CD4-positive, alpha-beta T cell treated with Interleukin-15 for 4 hours (primary cell): ENCODE measurements at places on chromosomes 2 and 18.
A peak's percentile ranks its signal among the peaks of the same experiment; 100 is the strongest.

DNA sequence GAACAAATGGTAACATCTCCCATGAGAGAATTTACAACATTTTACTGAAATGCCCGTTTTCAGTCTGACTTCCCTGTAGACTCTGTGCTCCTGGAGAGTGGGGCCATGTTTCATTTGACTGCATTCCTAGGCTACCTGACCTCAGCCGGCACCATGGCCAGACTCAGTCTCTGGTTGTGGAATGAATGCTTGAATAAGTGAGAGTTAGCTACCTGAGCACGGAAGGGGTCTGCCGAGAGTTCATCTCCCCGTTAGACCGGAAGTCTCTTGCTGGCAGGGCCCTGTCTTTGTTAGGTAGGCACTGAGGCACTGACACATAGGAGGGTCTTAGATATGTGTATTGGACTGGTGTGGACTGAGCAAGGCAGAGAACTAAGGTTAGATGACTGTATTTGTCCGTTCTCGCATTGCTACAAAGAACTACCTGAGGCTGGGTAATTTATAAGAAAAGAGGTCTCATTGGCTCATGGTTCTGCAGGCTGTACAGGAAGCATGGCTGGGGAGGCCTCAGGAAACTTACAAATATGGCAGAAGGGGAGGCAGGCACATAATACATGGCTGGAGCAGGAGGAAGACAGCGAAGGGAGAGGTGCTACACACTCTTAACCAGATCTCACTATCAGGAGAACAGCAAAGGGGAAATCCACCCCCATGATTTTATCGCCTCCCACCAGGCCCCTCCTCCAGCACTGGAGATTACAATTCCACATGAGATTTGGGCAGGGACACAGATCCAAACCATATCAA is 271.2 kb downstream of the GLI2 start:
- DNase-seq: no peak

- no peak for DNase-seq
Observed at GRCh38 chr2:102540882-102541281, 67.9 kb downstream of the SLC9A4 start.

GRCh38 chr2:60963190-60963589 is 54.3 kb upstream of the PEX13 start:
- DNase-seq: no peak

DNA sequence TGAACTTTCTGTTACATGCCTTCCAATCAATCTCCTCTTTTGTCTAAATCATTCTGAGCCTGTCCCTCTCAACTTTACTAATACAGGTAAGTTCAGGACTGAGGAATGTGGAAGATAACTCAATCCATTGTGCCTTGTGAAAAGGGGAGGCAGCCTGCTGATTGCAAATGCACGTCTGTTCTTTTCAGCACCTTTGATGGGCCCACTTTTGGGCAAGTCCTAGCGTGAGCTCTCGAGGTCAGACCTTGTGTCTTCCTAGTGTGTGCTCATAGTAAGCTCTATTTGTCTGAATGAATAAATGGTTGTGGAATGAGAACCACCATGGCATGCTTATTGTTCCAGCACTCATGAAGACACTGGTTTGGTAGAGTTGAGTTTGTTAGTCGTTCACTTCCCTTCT is 50.4 kb upstream of the REL start:
- DNase-seq: no peak

- DNase-seq: no peak
Observed at GRCh38 chr18:45441110-45441847, 174.0 kb upstream of the SLC14A2 start.

DNA sequence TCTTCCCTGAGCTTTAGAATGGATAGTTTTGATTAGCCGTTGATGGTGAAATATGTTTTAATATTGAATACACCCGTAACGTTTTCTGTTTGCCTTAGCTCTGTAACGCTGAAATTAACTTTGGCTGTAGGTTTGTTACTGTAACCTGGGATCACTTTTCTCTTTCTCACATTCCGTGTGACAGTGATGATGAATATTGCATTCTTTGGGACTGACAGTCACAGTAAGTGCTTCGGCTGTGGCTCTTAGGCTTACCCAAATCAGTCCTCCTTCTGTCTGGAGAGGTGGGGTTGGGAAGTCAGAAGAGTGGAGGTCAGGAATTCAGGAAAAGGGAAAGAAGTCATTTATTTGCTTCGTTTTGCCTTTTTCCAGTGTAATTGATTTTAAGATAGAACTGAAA is 18.0 kb downstream of the RMC1 start:
- DNase-seq: no peak

DNA sequence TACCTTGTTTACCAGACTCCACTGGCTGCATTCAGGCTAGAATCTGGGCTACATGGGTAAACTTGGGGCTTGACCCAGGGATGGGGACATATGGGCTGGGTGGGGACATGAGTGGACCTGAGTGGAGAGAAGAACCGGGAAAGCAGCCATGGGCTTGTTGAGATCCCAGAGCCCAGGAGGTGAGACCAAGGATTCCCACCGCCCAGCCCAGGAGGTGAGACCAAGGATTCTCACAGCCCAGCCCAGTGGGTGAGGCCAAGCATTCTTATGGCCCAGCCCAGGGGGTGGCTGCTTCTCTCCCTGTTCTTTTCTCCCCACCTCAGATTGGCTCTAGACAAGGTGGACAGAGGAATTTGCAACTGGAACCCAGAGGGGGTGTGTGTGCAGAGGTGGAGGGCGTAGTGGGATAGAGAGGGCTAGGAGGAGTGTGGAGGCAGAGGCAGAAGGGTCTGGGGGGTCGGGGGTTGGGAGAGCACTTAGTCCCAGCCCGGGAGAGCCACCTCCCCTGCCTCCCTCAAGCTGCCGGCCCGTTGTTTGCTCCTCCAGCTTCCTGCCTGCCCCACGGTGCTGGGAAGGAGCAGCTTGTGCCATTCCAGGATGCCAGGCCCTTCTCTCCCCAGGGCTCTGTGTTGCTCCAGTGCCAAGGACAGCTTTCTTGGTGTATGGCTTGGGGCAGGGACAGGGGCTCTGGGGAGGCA is 25.6 kb downstream of the GLI2 start:
- no peak for DNase-seq

GRCh38 chr2:153891051-153891450 is 19.3 kb downstream of the GALNT13 start:
- no peak for DNase-seq

- DNase-seq: no peak
Observed at GRCh38 chr2:162731917-162732804, 106.4 kb downstream of the KCNH7 start.

GRCh38 chr18:79523206-79523735 is 127.5 kb downstream of the NFATC1 start:
- peak; percentile 35 for DNase-seq

DNA sequence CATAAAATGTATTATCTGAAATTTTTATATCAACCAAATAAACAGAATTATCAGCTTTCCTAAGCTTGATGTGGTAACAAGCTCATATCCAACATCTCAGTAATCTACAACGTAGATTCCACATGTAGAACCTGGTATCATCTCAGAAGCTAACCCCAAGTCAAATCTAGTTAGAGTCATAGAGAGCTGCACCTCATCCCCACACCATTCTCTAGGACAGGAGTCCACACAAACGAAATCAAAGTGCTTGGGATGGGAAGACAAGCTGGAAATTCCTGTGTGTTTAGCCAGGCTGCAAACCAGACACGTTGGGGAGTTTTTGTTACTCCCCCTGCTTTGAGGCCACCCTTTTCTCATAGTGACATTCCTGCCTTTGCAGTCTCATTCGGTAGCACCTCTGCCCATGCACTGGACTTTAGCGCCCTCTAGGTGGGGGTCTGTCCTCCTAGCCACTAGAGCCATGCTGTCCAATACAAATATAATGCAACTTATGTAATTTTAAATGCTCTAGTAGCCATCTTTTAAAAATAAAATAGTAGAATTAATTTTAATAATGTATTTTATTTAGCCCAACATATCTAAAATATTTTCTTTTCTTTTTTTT is 28.1 kb upstream of the SATB2 start:
- no peak for DNase-seq

DNA sequence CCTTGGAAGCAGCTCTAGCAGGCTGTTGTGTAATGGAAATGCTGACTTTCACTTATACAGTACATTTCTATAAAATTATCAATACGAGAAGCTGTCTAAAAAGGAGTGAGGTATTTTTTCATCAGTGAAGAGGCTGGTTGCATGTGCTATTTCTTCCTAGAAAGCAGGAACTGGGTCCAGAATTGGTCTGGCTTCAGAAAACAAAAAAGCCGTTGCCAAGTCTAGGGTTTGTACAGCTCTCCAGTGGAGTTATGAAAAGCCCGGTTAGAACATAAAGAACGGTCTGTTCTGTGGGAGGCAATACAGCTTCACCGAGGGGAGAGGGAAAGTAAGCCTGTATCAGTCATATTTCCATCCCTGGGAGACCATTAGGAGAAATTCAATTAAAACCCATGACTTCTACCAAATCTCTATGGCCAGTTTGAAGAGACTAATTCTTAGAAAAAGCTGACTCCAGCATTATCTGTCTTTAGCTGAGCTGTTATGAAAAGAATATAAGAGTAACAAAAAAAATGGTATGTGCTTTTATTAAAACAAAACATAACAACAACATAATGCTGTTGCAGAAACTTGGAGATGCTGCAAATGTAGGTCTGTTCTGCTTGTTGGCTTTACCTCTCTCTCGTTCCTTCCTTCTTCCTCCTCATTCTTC is 217.0 kb downstream of the CMPK2 start:
- no peak for DNase-seq

DNA sequence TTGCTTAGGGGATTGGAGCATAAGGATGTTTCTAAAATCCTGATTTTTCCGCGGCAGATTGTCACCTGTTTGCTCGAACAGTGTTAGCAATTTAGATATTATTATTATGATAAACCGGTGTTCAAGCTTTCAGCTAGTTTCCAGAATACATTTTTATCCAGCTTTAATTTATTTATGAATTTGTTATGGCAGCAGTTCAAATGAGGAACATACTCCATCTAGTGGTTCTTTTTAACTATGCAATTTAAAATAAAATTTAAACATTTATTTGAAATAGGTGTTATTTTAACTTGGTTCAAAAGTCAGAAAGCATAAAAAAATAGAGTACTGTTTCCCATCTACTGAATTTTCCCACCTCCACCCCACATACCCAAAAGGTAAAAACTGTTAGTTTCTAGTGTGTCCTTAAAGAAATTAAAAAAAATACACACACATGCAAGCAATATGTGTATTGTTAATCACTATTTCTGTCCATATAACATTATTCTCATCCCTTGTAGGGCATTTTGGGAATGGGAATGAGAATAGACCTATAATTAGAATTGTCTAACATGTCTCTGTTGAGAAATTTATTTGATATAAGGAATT is 23.2 kb downstream of the ACOXL start:
- no peak for DNase-seq

- no peak for DNase-seq
Observed at GRCh38 chr2:715854-716560, 38.8 kb upstream of the TMEM18 start.

- no peak for DNase-seq
Observed at GRCh38 chr2:188278388-188279092, 13.1 kb upstream of the GULP1 start.

- no peak for DNase-seq
Observed at GRCh38 chr2:235000426-235001236, 48.8 kb downstream of the SH3BP4 start.

DNA sequence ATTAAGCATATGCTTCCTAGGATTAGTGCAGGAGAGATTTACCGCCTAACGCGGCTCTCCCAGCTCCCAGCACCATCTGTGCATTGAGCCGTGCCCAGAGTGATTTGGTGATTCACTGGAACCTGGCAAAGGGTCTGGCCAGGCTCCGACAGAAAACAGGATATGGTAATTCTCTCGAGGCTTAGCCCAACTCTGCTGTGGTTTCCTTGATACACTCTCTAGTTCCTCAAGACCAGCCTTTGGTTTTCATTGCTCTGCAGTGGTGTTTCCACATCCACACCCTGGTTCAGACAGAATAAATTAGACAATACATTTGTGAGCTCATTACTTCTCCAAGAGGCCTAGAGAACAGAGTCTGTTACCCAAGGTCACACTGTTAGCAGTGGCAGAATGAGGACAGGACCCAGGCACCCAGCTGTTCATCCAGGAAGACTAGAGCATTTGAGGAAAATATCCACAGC is 23.0 kb upstream of the SMAD2 start:
- DNase-seq: peak; percentile 24

DNA sequence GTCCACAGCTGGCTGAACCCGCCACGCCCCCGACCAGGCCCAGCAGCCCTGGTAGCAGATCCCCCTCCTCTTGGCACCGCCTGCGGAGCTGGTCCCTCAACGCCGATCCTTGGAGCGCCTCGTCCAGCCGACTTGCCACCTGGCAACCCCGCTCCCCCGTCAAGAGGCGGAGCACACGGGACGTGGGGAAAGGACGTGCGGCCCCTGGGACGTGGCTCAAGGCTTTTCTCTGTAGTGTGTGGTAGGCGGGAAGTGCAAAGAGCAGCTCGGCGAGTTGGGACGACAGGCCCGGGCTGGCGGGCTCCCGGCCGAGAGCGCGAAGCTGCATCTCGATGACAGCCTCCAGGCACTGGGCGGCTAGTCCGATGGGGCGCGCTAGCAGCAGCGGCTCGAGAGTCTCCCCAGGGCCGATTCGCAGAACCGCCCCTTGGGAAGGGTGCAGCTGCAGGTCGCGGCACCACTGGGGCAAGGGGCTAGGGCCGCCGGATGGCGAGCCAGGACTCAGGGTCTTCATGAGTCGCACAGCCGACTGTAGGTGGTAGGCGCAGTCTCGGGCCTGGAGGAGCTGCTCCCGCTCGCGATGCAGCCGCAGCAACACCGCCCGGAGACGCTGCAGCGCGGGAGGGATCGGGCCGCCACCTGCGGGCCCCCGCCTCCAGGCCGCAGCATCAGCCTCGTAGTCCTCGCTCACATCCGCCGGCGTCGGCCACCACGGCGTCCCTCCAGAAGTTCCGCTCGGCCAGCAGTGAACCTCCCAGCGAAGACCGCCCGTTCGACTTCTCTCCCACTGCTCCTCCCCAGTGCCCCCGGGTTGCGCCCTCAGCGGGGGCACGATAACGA is 617 bp downstream of the CCDC142 start:
- DNase-seq: peak; percentile 53

- no peak for DNase-seq
Observed at GRCh38 chr2:174787487-174788205, 23.4 kb upstream of the CHRNA1 start.

DNA sequence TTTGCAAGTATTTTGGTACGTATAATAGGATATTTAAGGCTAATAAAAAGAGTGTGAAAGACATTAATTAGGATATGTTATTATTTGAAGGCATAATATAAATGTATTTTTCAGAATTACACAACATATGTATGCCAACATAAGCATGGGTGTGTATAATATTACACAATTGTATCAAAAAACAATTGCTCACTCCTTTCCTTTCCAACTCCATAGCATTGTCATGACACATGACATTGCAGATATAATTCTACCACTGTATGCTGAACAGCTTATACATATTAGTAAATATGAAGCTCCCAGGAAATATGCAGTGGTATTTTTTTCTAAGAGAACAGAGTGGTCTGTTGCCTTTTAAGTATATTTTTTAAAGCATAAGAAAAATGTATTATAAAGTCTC is 593.1 kb downstream of the TMX3 start:
- DNase-seq: no peak

DNA sequence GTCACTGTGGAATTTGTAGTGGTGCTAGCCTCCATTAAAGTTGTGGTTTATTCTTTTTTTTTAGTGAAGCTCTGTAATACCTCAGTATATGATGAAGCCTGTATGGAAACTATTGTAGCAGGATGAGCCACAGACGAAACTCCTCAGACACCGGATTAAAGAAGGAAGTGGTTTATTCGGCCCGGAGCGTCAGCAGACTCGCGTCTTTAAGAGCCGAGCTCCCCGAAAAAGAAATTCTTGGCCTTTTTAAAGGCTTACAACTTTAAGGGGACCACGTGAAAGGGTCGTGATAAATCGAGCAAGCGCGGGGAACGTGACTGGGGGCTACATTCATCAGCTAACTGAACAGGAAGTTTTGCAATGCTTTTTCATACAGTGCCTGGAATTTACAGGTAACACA is 8.1 kb upstream of the CCL20 start:
- DNase-seq: peak; percentile 56

- DNase-seq: no peak
Observed at GRCh38 chr2:225113371-225114015, 71.2 kb upstream of the DOCK10 start.
